Kidney epithelial cell (primary cell): ENCODE measurements at places on chromosomes 7 and 10.

- no peak for DNase-seq
Observed at GRCh38 chr7:116342125-116342524, 131.8 kb downstream of the TES start.

- DNase-seq: no peak
Observed at GRCh38 chr10:22723343-22723779, 9.0 kb upstream of the PIP4K2A start.

GRCh38 chr7:98251231-98251600 is 816 bp downstream of the TECPR1 start:
- DNase-seq: no peak

DNA sequence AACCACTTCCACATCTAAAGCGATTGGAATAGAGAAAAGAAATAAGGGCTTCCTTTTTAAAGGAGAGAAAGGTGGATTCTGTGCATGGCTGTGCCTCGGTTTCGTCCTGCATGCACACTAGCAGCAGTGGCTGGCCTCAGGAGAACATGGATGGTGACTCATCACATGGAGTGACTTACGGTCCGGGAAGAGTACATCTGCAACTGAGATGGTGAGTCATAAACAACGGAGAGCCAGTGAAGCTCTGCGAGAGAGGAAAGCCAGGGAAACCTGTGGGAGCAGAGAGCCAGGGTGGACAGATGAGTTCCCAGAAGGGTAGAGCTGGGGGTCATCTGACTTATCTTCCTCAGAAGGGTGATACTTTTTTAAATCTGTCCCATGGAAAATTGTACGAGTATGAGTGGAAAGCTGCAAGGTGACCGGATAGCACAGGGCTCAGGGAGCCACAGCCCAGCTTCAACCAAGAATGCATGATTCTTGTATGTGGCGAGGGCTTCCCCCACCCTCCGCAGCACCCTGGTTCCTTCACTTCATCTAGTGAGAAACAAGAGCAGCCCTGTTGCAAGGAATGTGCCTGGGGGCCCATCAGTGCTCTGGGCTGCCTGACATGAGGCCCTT is 259.1 kb downstream of the KLF6 start:
- peak; percentile 98 for DNase-seq

GRCh38 chr10:114526126-114526503 is 121.8 kb upstream of the AFAP1L2 start:
- no peak for DNase-seq

GRCh38 chr7:2737771-2738540 is 50.0 kb downstream of the AMZ1 start:
- DNase-seq: no peak

DNA sequence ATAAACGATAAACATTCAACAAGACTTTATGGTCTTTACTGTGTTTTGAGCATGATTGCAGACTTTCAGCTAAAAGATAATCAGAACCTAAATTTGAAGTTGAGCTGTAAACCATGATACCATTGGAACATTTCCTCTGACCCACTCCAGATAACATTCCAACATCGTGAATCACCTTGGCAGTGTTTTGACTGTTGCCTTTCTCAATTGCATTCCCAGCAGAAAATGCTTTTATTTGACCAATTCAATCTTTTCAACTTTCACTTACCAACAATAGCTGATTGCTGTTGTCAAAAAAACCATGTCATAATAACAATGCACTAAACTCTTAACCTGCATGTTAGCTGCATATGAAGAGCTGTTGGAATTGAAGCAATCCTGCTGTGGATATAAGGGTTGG is 165.5 kb downstream of the MDFIC start:
- peak; percentile 45 for DNase-seq

GRCh38 chr7:101066141-101066832 is 19.0 kb upstream of the TRIM56 start:
- DNase-seq: no peak

GRCh38 chr10:8245131-8245813 is 190.8 kb downstream of the GATA3 start:
- DNase-seq: no peak

DNA sequence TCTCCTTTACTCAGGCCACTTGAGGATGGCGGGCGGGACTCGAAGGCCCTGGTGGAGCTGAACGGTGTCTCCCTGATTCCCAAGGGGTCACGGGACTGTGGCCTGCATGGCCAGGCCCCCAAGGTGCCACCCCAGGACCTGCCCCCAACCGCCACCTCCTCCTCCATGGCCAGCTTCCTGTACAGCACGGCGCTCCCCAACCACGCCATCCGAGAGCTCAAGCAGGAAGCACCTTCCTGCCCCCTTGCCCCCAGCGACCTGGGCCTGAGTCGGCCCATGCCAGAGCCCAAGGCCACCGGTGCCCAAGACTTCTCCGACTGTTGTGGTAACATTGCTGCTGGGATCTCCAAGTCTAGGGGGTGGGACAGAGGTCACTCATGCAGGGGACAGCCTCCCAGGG is 65.7 kb downstream of the GTF2IRD1 start:
- no peak for DNase-seq

GRCh38 chr10:111873621-111874135 is 309.9 kb downstream of the GPAM start:
- no peak for DNase-seq

DNA sequence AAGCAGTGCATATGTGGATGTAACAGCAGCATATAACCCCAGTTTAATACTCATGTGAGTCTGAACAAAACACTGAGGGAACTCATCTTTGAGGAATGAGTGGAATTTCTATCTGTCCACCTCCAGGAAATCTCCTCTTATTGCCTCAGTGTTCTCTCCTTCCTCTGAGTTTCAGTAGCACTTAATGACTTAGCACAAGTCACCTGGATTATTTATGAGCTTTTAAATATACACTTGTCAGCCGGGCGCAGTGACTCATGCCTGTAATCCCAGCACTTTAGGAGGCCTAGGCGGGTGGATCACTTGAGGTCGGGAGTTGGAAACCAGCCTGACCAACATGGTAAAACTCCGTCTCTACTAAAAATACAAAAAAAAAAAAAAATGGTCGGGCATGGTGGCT is 4.3 kb downstream of the LRRC20 start:
- peak; percentile 99 for DNase-seq

DNA sequence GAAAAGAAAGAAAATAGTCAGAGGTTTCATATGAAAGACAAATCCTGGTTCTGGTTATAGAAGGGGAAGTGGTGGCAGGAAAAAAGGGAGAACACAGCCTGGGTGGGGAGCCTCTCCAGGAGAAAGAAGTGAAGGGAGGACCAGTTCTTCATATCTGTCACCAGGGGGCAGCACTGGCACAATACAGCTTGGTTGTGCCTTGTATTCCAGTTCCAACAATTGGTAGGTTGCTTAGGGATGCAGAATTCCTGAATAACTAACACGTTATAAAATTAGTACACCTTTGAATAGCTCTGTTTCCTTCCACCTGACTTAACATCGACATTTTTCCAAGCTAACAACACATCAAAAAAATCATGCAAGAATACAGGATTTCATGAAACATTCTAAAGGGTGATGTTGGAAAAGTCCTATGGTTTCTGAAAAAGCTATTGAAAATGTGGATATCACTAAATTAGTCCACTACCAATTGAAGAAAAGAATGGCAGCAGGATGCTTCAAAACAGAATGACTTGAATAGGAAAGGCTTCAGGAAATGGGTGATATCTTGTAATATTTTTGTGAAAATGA is 52.9 kb downstream of the CYP26A1 start:
- DNase-seq: no peak

DNA sequence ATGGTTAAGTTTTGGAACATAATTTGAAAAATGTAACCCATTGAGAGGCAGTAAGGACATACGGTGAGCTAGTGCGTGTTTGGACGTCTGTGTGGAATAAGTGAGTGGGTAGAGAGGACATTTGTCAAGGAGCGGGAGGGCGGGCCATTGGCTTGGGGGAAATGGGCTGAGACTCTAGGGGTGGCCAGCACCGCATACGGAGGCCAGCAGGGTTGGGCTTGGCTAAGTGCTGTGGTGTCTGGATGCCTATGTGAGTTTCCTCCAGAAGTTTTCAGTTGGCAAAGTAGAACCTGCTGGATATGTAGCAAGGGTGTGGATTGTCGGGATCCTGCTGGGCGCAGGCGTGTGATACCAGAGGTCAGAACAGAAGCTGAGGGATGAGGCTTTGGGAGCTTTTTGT is 103.0 kb downstream of the TCF7L2 start:
- no peak for DNase-seq

GRCh38 chr10:132232023-132232951 is 45.5 kb downstream of the DPYSL4 start:
- DNase-seq: no peak

DNA sequence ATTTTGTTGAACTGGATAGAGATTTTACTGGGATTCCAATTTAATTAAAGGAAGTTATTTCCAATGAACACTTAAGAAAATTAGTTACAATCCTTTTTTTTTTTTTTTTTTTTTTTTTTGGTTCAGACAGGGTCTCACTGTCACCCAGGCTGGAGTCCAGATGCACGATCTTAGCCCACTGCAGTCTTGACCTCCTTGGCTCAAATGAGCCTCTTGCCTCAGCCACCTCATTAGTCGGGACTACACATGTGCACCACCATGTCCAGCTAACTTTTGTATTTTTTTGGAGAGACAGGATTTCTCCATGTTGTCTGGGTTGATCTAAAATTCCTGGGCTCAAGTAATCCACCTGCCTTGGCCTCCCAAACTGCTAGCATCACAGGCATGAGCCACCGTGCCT is 2.5 kb upstream of the ARL5B start:
- DNase-seq: no peak

- no peak for DNase-seq
Observed at GRCh38 chr10:121648059-121648458, 49.8 kb upstream of the FGFR2 start.

DNA sequence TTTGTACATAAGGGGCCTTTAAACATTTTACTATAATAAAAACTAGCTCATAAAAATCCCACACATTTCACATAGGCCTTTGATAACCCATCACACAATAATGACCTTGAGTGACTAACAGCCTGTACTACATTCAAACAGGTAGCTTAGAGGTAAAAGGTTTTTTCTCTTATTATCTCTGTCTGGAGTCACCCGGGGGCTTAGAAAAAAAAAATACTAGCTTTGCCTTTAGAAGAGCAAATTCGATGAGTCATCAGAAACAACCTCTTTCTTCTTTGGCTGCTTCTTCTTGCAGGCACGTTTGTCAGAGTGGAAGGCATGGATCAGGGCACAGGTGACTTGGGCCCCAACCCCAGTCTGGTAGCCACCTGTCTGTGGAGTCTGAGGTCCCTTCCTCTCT is 43.4 kb upstream of the ADO start:
- no peak for DNase-seq

GRCh38 chr10:60978287-60979115 is 34.5 kb upstream of the RHOBTB1 start:
- DNase-seq: no peak

GRCh38 chr7:140447841-140448240 is 31.5 kb downstream of the MKRN1 start:
- DNase-seq: no peak

DNA sequence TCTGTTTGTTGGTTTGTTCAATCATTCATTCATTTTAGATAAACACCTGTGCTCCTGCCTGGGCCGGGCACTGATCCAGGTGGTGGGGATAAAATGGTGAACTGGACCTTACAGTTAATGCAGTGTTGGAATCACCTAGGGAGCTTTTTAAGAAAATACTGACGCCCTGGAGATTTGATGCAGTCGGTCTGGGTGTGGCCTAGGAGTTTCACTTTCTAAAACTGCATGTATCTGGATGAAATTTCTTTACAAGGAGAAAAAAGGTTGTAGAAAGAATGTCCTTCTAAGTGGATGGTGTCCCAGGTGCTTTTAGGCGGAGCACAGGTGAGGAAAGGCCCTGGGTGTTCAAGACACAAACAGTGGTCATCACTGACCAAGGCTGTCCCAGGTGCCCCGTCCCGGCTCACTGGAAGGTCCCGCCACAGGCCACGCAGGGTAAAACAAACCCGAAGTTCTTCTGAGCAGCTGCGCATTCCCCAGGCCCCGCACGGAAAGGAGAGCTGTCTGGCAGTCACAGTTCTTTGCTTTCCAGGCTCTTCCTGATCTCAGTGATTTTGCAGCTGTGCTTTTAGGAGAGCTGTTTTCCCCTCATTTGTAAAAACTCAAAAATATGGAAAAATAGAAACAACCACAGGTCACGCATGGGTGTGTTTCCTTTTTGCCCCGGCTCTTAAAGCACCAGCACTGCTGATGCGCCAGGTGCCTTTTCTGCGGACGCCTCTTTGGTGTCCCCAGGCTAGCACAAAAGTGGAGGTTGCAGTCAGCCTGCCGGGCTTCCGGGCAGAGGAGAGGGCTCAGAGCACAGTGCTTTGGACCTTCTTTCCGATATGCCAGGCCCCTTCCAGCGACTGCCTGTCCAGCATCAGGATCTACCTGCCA is 161.9 kb downstream of the GRK5 start:
- DNase-seq: peak; percentile 12

GRCh38 chr10:77351386-77351785 is 286.2 kb downstream of the KCNMA1 start:
- no peak for DNase-seq

DNA sequence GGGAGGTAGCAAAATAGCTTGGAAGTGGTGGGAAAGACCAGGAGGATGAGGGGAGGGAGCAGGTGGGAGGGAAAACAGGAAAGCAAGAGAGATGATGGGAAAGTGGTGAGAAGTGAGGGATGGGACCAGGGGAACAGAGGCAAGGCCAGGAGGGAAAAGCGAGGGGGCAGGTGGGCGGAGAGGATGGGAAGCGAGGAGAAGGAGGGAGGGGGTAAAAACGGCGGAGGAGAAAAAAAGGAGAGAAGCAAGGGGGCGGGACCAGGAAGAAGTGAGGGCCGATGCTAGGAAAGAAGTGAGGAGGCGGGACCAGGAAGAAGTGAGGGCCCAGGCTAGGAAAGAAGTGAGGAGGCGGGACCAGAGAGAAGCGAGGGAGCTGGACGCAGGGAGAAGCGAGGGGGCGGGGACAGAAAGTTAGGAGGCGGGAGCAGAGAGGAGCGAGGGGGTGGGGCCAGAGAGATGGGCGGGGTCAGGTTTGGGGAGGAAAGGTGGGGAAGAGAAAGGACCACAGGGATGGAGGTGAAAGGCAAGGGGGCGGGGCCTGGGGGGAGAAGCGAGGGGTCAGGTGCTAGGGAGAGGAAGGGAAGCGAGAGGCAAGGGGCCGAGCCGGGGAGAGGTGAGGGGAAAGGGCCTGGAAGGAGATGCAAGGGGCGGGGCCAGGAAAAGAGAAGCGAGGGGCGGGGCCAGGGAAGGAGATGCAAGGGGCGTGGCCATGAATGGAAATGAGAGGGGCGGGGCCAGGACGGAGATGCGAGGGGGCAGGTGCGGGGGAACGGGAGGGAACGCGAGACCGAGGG is 984 bp downstream of the SMURF1 start:
- peak; percentile 73 for DNase-seq

GRCh38 chr10:87635498-87636312 is 24.0 kb upstream of the PAPSS2 start:
- peak; percentile 78 for DNase-seq

DNA sequence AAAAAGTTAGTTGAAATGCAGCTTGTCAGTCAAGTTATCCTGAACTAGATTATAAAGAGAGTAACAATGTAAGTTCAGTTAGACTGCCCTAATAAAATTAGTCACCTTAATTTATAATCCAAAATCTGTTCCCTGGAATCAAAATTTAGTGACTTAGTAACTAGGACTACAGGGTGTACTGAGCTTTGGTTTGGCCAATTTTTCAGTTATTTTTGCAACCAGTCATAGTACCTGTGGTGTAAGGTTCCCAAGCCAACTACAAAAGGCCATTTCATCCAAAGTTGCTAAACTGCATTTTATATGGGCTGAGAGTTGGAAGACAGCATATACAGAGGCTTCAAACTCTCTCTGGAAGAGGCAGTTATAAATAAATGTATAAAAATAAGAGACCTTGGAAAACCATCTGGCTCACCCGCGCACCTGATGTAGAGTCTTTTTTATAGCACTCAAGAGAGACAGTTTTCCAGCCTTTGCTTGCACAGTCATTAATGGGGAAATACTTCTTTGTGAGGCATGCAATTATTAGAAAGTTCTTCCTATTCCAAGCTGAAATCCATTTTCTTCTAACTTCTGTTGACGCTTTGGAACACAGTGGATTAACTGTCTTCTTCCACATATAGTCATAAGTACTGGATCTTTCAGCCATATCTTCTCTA is 59.2 kb downstream of the PUS7 start:
- DNase-seq: no peak
